ENCODE measurements at places on chromosomes 2 and 18. TPM values are rescaled to one million over a fixed set of nuclear protein-coding genes. Genes with fewer than 3 reads are reported as not detected.
A peak's percentile ranks its signal among the peaks of the same experiment; 100 is the strongest.

DNA sequence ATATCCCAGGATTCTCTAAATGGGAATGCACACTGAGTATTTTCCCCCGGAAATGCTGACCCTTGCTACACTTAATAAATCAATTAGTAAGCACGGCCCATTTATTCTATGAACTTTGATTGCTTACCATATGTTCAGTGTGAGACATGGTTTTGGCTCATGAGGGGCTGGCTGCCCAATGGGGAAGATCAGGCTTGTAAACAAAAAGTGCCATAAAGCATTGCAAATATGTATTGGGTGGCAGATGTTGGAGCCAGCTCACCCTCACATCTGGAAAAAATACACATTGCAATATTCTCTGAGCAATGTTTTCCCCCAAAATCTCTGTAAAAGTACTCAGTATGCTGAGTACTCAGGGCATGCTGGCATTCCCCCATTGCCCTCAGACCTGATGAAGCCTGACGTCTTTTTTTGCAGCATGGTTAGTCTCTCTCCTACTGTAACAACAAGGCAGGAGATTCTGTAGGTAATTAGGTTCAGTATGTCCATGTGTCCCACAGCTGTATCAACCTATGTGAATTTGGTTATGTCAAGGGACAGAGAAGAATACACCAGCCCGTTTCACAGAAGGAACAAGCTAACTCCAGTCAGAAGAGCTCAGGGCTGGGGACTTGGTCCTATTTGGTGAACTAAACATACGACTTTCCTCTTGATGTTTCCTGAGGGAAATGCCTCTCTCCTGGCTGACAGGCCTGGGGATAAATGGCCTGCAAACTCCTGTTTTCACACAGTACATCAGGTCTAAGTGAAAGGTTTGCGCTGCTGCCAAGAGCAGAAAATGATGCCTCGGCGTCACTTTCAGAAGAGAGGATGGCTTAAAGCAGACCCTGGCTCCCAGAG is 202.4 kb downstream of the INSIG2 start:
- no peak for DNase-seq

DNA sequence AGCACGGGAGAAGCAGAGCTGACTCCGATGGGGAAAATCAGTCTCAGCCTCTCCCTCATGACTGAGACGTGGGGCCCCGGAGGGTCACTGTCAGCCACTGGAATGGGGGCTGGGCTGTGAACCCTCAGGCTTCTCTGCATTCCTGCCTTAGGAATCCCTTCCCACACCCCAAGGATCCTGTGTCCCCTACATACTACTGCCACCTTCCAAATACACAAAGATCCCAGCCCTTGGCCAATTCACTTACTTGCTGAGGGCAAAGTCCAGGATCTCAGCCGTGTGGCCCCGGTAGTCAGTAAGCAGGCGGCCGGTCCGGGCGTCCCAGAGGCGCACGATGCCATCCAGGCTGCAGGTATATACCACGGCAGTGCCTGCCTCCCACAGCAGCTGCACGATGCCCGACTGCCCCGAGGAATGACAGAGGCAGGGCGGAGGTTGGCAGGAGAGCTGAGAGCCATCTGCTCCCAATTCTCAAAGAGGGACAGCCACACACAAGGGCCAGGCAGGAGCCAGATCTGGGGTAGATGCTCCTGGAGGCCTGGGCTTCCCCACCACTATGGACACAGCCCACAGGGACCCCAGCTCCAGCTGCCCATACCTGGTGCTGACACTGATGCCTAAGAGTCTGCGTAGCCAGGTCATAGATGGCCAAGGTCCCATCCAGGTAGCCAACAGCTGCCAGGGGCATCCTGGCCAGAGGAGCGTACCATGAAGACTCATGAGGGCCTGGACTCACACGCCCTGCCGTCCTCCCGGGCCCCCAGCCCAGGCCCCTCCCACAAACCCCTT is 4.2 kb downstream of the GPBAR1 start:
- peak; percentile 63 for DNase-seq

DNA sequence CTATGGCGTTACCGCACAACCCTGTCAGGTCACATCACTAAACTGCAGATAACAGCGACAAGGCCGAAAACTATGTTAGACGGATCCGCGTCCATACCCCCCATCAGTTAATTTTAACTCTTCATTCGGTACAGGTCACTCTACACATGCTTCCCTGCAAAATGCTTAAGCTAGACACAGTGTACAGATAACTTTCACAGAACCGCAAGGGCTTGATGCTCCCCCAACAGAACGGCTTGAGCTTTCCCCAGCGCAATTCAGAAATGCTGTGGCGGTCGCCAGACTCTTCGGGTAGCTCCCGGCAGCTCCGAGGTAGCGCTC is 283 bp upstream of the RBBP8 start:
- no peak for DNase-seq

- DNase-seq = no peak
Measured at GRCh38 chr2:26366957-26367356, 20.4 kb upstream of the ADGRF3 start.

DNA sequence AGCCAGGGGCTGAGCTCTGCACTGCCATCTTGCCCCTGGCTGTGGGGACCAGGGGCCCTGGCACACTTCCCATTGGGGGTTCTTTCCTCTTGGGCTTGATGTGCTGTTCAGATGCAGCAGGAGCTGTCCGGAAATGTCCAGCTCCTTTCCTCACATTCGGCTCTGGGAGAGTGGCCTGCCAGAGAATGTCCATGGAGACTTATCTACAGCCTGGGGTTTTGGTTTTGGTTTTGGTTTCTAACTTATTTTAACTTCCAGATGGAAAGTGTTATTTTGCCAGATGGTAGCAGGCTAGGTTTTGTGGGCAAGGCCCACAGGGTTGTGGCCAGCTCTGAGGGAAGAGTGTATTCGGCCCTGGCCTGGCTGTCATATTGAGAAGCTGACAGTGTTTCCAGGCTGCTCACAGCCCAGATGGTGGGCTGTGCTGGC is 177.3 kb downstream of the ANKRD30B start:
- no peak for DNase-seq

DNA sequence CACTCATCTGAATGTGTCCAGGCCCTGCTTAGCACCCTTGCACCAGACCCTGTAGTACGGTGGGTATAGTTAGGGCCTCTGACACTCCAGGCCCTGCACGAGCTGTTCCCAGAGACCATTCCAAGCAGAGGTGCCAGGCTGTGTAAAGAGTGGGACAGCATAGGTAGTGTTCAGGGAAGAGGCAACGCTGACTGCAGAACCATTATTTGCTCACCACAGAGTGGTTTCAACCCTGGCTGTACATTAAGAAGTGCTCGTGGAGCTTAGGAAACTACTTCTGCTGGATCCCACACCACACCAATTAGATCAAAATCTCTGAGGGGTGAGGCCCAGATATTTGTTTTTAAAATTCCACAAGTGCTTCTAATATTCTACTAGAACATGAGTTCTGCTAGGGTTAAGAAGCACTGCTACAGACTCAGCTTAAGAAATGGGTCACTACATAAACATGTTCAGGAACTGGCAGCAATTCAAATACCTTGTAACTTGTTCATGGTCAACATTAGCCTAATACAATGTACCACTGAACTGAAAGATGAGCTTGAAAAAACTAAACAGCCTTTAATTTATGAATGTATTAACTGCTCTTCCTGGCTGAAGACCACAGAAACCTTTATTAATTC is 183.0 kb downstream of the MYO5B start:
- DNase-seq = no peak

DNA sequence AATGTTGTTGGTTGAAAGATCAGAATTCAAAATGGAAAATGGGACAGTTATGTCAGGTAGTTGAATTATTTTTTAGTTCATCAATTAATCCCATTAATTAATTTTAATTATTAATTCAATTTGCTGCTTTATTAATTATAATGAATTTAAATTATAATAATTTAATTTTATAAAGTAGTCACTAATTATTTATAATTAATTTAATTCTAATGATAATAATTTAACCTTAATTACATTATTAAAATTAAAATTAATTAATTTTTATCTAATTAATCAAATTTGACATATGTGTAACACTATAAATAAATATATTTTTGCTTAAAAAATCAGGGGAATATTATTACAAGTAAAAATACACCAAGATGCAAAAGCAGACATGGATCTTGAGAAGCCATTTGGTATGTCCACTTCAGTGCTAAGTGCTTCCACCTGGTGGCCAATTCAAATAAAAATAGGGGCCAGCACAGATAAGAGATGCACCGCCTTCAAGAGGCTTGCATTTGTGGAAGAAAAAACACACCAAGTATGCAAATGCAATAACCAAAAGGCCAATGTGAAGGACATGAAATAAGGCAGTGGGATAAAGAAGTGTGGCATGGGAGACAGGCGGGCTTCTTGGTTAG is 73.2 kb downstream of the MBP start:
- no peak for DNase-seq

GRCh38 chr18:26700201-26700600 is 151.8 kb upstream of the KCTD1 start:
- no peak for DNase-seq

The EIF2AK3 gene
- 11.4 TPM for total RNA-seq

The ANKRD36 gene
- total RNA-seq = 51.0 TPM

The ZDBF2 gene
- 14.0 TPM for total RNA-seq

The CHRND gene
- total RNA-seq = not detected

The EFR3B gene
- 1.4 TPM for total RNA-seq

The GATA6 gene
- 3.5 TPM for total RNA-seq

Data from sigmoid colon (tissue), 7 donors.